ENCODE measurements at places on chromosomes 7 and 10. TPM values are rescaled to one million over a fixed set of nuclear protein-coding genes. Genes with fewer than 3 reads are reported as not detected.
A peak's percentile ranks its signal among the peaks of the same experiment; 100 is the strongest.

Gene TRIM8
- 80.9 TPM for total RNA-seq

- H3K36me3 ChIP-seq = no peaks in the 10 kb centered on the region
- no peaks in the 10 kb centered on the region for H3K4me1 ChIP-seq
- H3K27me3 ChIP-seq = no peaks in the 10 kb centered on the region
- no peak overlapping the region for H3K27ac ChIP-seq
Observed at GRCh38 chr7:128875523-128875948, 12.9 kb downstream of the ATP6V1F start.

- DNase-seq = no peak
- H3K4me3 ChIP-seq = no peak overlapping the region
- H3K36me3 ChIP-seq = no peaks in the 10 kb centered on the region
Observed at GRCh38 chr7:31602041-31602625, 84.9 kb upstream of the PPP1R17 start.

DNA sequence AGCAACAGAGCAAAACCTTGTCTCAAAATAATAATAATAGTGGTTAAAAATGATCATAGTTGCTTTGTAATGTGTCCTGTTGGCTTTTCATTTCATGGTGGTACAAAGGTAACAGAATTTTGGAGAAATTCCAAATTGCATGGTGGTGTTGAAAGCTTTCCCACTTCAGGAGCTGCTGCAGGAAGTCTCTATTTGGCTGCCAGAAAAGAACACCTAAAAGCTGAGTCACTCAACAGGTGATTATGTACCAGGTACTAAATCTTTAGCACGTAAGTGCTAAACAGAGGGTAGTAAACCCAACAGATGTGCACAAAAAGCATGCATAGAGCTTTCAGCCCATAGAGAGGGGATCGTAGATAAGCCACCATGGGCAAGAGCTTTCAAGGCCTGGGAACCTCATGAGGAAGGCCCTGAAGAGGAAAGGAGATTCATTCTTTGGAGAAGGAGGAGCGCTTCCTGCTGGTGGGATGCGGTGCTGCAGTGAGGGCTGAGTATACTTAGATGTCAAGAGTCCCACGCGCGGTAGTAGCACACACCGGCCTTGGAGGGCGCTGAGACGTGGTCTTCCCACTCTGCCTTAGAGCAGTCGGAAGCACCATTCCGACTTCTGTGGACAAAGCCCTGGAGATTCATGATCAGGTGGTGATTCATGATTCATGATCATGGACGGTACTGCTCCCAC is 118.7 kb downstream of the RALA start:
- no peak overlapping the region for H3K27ac ChIP-seq
- H3K27me3 ChIP-seq = no peaks in the 10 kb centered on the region
- DNase-seq = peak; percentile 58

- H3K27ac ChIP-seq = no peak within 1 kb of the TSS
- DNase-seq = peak; percentile 15
- H3K4me3 ChIP-seq = peak within 1 kb of the TSS; percentile 32
- no peaks in the 10 kb centered on the region for H3K36me3 ChIP-seq
- H3K4me1 ChIP-seq = no peaks in the 10 kb centered on the region
Observed at GRCh38 chr7:97024209-97025129, at the start of gene DLX5. DLX5 (minus strand) TSS chr7:97024831; CDS start chr7:97024623, 208 bp downstream.

GRCh38 chr7:129468547-129468946 is 33.8 kb upstream of the SMKR1 start:
- H3K4me3 ChIP-seq = no peak overlapping the region
- H3K36me3 ChIP-seq = no peaks in the 10 kb centered on the region
- no peak overlapping the region for H3K27ac ChIP-seq
- H3K4me1 ChIP-seq = no peaks in the 10 kb centered on the region
- DNase-seq = no peak

GRCh38 chr7:158649279-158649678 is 55.3 kb downstream of the NCAPG2 start:
- no peaks in the 10 kb centered on the region for H3K27me3 ChIP-seq
- peak overlapping the region; percentile 42 for H3K27ac ChIP-seq
- no peak overlapping the region for H3K4me3 ChIP-seq
- peaks cover 13% of the 10 kb centered on the region for H3K4me1 ChIP-seq
- peaks cover 7% of the 10 kb centered on the region for H3K36me3 ChIP-seq

All from fibroblast of lung (primary cell).